Spleen (tissue), 13 donors: ENCODE measurements at places on chromosomes 2 and 18.
A peak's percentile ranks its signal among the peaks of the same experiment; 100 is the strongest.

GRCh38 chr2:122754561-122754960, 999.1 kb downstream of the TSN start:
- no peaks in the 10 kb centered on the region for H3K36me3 ChIP-seq
- DNase-seq = no peak
- H3K4me3 ChIP-seq = no peak overlapping the region
- H3K4me1 ChIP-seq = peaks cover 15% of the 10 kb centered on the region

DNA sequence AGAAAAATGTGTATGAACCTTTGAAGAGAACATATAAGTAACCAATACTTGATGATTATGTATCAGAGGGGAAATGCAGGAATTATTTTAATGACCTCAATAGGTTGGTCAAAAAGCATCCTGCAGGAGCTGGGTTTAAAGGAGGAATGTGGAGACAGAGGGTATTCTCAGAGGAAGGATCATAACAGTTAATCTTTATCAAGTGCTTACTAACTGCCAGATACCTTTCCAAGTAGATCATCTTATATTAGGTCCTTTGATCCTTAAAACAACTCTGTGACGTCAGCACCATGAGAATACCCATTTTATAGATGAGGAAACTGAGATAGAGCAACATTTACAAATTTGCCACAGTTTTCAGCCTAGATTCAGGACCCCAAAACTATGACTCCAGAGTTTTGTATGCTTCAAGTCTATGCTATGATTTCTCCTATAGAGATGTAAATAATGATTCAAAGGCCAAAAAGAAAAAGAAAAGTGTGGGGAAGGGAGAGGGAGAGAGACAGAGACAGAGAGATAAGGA, 3.0 kb downstream of the RFTN2 start:
- H3K4me3 ChIP-seq = no peak overlapping the region
- no peaks in the 10 kb centered on the region for H3K4me1 ChIP-seq
- no peaks in the 10 kb centered on the region for H3K36me3 ChIP-seq
- no peaks in the 10 kb centered on the region for H3K27me3 ChIP-seq
- DNase-seq = no peak

DNA sequence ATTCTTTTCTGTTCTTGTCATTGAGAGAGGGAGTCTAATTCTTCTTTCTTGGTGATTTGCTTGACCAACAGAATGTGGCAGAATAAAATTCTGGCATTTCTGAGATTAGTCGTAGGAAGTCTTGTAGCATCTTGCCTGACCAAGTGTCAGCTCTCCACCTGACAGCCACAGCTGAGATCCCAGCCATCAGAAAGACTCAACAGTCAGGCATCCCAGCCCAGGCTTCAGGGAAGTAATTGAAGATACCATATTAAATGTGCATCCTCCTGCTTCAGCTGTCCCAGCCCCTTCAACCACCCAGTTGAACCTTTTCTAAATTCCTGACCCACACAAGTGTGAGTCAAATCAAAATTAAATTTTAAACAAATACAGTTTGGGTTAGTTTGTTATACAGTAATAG, 208.3 kb downstream of the PIK3C3 start:
- H3K4me3 ChIP-seq = no peak overlapping the region
- no peaks in the 10 kb centered on the region for H3K36me3 ChIP-seq
- H3K4me1 ChIP-seq = no peaks in the 10 kb centered on the region
- H3K27me3 ChIP-seq = no peaks in the 10 kb centered on the region

DNA sequence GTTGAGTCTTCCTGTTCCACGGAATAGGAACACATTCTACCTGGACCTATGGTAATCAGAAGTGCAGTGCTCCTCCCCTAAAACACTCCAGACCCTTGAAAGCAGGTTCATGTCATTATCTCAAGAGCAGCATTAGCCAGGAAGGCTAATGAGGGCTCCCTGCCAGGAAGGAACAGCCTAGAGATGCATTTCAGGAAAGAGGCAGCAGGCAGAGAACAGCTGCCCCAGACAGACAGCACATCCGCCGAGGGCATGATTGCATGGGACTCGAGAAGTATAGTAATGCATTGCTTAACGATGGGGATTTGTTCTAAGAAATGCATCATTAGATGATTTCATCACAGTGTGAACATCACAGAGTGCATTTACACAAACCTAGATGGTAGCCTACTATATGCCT, 171.5 kb downstream of the ALK start:
- no peak for DNase-seq
- H3K27ac ChIP-seq = no peak overlapping the region
- no peaks in the 10 kb centered on the region for H3K36me3 ChIP-seq
- H3K27me3 ChIP-seq = no peaks in the 10 kb centered on the region
- no peaks in the 10 kb centered on the region for H3K4me1 ChIP-seq

DNA sequence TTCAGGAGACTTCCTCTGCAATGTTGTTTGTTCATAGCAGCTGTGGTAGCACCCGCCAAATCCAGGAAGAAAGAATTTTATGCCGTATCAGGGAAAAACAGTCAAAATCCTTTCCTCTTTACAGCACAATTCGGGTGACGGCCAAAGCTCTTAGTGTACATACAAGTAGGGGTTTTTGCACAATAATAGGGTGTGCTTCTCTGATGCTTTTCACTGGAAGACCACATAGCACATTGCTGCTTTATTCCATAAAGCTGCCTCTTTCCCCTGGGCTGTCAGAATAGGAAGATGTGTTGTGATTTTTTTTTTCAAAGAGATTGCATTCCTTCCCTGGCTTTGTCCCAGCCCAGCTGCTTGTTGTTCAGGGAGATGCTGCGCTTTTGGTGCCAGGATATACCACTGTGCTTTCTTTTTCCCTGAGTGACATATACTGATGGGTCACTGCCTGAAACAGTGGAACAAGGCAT, 27.2 kb upstream of the LANCL1 start:
- H3K4me1 ChIP-seq = no peaks in the 10 kb centered on the region
- no peak overlapping the region for H3K27ac ChIP-seq
- no peaks in the 10 kb centered on the region for H3K27me3 ChIP-seq
- no peak for DNase-seq
- H3K36me3 ChIP-seq = no peaks in the 10 kb centered on the region
- no peak overlapping the region for H3K4me3 ChIP-seq

DNA sequence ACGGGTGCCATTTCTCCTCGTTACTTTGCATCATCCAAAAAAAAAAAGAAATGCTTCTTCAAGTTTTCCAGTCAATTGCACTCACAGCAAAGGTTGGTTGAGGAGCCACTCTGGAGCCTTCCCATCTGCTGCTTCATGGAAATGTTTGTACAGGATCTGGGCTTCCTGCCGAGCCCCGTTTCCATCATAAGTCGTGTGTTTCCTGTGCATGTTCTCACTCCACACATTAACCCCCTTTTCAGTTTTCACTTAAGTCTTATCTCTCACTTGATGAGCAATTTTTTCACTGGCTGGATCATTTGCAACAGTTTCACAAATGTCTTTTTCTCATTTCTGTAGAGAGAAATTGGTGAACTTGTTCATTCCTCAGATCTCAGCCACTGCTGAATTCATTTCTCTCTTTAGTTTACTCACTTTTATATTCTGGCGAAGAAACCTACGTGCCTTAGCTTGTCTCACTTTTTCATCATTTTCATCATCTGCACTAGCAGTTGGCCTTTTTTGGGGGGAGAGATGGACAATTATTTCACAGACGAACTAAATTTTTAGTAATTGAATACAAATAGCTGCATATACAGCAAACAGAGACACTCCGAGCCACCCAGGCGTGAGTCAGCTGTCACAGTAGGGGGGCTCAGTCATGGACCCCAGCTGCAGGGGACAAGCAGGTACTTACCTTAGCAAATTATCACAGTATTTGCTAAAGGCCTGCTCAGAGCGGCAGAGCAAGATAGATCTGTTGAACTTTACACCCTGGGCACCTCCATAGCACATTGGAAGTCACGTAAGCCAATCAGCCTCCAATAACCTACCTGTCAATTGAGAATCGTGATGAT, 750.8 kb upstream of the ID2 start:
- H3K27me3 ChIP-seq = no peaks in the 10 kb centered on the region
- no peaks in the 10 kb centered on the region for H3K36me3 ChIP-seq
- H3K27ac ChIP-seq = no peak overlapping the region
- H3K4me3 ChIP-seq = no peak overlapping the region
- no peak for DNase-seq

DNA sequence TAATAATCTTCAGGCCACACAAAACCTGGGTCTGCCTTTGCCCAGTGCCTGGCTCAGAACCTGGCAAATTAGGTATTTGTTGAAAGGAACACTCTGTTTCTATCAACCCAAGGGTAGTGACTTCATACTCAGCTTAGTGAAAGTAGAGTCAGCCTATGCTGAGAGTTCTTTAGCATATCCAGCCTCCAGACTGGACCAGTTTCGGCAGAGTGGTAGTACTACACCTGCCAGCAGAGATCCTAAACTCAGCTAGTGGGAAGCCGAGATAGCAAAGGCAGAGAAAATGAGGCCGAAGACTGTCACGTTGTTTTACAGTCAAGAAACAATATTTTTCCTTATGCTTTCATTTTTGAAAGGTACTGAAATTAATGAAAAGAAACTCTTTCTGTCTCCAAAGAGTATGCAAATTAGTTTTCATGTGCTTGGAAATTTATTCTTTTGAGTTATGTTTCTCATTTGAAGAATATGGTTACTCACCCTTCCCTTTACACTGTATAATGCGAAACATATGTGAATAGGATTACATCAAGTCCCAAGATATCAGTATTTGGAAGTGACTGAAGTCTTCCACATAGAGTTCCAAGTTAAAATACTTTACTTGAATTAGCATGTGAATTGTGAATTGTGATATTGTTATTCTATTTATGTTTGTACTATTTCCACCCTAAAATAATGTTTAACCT, 52.2 kb upstream of the UGP2 start:
- H3K4me1 ChIP-seq = no peaks in the 10 kb centered on the region
- no peaks in the 10 kb centered on the region for H3K27me3 ChIP-seq
- no peak overlapping the region for H3K4me3 ChIP-seq
- DNase-seq = no peak
- H3K36me3 ChIP-seq = no peaks in the 10 kb centered on the region

- peaks cover 16% of the 10 kb centered on the region for H3K4me1 ChIP-seq
- H3K36me3 ChIP-seq = no peaks in the 10 kb centered on the region
- H3K27me3 ChIP-seq = no peaks in the 10 kb centered on the region
Observed at GRCh38 chr2:47225061-47225783, 70.1 kb upstream of the STPG4 start.

- no peak for DNase-seq
- no peaks in the 10 kb centered on the region for H3K36me3 ChIP-seq
- H3K4me3 ChIP-seq = no peak overlapping the region
- no peaks in the 10 kb centered on the region for H3K27me3 ChIP-seq
- no peak overlapping the region for H3K27ac ChIP-seq
Observed at GRCh38 chr2:234324116-234324515, 172.8 kb downstream of the ARL4C start.

- H3K27ac ChIP-seq = no peak overlapping the region
- no peak overlapping the region for H3K4me3 ChIP-seq
- peak; percentile 74 for DNase-seq
Observed at GRCh38 chr2:219296142-219296541, 13.1 kb downstream of the PTPRN start.
